ENCODE measurements at places on chromosomes 2 and 18.

DNA sequence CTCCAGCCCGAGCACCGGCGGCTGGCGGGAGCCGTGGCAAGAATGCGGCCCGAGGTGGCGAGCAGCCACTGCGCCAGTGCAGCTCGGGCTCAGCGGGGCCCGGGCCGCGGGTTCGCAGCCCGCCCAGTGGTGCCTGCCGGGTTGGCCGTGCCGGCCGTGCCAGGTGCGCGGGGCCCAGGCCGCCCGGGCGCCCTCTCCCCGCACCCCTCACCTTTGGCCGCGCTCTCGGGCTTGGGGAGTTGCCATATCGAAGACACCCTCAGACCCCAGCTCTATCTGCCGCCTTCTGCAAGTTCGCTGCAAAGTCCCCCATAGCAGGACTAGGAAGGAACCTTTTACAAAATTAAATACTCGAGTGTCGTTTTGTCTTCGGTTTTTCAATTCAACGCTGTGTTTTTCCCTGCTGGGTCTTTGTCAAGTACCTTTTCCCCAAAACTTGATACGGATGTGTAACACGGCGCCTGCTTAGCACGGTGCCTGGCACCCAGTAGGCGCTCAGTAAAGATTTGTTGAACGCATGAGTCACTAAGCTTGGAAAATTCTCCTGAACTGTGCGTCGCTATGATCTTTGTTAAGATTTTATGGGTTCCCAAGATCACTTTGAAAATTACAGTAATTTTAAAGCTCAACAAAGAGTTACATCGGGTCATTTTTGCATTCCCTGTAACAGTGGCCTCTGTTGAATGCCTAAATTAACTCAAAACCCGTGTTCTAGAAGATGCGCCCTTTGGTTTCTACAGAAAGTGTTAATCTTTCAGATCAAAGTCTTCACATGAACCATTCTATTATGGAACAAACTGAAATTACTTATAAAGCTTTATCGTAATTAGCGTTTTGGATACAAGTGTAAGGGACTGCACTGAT, 750 bp downstream of the STRADB start:
- DNase-seq: no peak

- DNase-seq: no peak
These were observed 21.6 kb upstream of the SCLY start for GRCh38 chr2:238039151-238039550.

DNA sequence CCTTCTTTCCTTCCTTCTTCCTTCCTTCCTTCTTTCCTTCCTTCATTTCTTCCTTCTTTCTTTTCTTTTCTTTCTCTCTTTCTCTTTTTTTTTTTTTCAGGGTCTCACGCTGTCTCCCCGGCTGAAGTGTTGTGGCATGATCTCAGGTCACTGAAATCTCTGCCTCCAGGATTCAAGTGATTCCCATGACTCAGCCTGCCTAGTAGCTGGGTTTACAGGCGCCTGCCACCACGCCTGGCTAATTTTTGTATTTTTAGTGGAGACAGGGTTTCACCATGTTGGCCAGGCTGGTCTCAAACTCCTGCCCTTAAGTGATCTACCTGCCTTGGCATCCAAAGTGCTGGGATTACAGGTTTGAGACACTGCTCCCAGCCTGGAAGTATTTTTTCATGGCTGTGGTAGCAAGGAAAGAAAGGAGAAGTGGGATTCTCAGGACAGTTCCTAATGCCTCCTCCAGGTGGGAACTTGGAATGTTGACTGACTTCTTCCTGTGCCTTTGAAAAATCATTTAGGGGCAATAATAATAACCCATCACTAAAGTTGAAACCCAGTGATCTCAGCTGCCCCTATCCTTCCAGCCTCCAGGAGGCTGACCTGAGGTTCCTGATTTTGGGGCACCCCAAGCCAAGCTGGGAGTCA, 89.3 kb upstream of the CELF4 start:
- DNase-seq: no peak

DNA sequence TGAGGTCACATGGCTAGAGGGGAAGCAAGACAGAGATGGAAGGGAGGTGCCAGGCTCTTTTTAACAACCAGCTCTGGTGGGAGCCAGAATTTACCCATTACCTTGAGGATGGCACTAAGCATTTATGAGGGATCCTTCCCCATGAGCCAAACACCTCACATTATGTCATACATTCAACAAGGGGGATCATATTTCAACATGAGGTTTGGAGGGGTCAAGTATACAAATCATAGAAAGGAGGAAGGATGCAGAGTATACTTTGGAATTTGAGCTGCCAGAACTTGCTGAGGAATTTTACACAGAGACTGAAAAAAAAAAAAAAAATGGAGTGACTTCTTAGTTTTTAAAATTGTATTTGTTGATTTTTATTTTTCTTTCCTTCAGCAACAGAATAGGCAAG, 891.4 kb downstream of the CCDC85A start:
- no peak for DNase-seq

DNA sequence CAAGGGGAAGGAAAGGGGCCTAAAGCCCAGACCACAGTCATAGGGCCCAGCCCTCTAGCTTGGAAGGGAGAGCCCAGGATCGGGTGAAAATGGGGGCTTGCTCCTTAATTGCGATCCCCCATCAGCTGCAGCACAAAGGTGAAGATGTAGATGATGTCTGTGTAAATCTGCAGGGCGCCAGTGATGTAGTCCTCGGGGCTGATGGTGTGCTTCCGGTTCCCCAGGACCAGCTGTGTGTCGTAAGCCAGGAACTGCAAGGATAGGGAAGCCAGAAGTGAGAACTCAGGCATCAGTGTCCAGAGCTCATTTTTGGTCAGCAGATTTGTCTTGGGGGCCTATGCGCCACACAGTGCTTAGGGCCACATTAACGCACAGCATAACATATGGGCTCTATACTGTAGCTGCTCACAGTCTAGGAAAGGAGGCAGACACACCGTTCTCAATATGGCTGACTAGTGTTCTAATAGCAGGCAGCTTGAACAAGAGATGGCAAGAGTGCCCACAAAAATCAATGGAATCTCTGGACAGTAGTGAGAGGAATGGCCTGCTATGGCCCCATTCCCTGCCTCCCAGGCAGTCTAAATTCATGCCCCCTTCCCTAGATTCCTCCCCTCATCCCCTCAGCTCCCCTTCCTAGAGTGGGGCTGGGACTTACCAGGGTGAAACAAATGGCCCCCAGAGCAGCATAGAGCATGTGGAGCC, 5.2 kb downstream of the PNKD start:
- no peak for DNase-seq

- no peak for DNase-seq
These were observed 152.2 kb downstream of the TWIST2 start for GRCh38 chr2:239000089-239000488.

DNA sequence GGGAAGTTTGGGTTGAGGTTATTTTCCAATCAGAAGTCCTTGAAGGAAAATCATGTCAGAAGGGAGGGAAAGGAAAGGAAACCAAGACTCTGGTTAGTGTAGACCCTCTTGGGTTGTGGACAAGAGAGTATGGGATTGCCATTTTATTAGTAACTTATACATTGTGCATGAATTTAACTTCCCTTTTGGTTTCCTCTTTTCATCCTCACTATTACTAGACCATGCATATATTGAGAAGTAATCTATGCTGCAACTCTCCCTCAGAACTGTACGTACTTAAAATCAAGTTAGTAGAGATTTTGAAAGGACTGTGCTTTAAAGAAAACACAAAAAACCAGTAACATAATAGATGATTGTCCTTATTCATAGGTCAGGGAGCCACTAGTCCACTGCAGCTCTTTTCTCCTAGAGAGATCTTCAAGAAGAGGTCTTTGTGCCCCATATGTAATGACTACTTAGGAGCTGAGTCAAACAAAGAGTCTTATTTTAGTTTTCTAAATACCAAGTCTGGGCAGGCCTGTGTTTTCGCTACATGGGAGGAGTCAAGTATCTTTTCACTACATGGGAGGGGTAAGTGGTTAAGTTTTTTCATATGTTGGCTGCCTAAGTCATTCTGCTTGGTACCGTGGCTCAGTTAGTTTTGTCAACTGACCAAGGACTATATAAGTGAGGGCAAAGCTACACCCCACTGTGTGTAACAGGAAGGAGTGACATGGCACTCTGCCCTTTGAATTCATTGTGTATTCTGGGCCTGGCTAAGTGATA, 25.2 kb upstream of the FAM117B start:
- no peak for DNase-seq

Data from AG04450 (cell line).